SHP77 treated with DMSO at 0.1 percent for 48 hours (cell line): ENCODE measurements at places on chromosomes 5 and 9.
A peak's percentile ranks its signal among the peaks of the same experiment; 100 is the strongest.

DNA sequence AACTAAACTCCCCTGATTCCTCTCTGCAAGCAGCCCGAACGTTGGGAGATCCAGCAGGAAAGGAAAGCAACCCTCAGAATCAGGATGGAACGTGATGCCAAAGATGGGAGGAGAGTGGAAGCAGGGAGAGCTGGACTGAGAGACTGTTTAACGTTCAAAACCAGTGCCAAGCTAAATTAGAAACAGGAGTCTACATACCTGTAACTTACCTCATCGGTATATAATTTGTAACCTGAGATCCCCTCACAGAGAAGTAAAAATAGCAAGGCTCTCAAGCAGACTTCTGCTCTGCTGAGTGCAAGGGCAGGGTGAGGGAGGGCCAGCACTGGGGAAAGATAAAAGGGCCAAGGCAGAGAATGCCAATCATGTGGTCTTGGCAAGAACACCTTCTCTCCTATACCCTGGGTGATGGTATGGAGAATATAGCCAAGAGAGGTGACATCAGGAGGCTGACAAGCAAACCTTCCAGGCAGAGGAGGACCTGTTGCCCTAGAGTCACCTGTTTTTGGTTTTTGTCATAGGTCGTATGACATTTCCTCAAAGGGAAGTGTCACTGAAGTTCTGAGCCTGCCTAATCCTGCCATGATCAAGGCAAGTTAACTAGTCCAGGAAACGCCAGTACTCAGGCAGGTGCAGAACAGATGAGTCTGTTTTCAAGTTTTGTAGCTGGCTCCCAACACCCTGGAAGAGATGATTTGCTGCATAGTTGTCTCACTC lies 472.0 kb downstream of the NFIB start:
- no peak for DNase-seq

- no peak for DNase-seq
Observed at GRCh38 chr5:54736003-54736797, 218.6 kb downstream of the SNX18 start.

DNA sequence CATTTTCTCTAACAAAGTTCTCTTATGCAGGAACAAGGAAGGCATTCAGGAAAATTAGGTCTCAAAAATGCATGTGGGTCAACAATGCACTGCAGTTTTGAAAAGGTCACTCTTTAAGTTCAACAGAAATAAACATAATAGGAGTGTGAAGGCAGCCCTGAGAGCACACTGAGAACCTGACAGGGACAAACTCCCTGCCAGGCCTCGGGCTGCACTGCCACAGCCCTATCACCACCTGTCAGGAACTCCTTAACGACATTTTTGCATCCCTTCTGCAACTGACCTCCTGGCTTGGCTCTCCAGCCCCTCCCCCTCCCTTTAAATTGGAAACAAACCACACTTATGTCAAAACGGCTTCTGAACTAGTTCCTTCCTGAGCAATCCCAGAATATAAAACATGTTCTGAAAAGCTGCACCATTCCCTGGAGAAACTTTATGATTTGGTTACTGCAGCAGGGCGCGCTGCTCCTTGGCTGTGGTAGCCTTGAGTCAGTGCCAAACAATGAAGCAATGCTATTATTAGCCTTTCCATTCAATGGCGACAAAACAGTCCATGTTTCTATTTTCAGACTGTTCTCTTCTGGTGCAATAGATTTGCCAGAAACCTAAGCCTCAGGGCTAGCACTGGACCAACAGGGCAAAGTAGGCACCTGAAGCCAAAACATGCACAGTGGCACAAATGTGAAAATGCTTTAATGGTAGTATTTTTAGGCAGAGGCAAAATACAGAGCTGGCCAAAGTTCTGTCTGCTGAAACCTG lies 160.1 kb upstream of the ZNF608 start:
- DNase-seq = peak; percentile 80

DNA sequence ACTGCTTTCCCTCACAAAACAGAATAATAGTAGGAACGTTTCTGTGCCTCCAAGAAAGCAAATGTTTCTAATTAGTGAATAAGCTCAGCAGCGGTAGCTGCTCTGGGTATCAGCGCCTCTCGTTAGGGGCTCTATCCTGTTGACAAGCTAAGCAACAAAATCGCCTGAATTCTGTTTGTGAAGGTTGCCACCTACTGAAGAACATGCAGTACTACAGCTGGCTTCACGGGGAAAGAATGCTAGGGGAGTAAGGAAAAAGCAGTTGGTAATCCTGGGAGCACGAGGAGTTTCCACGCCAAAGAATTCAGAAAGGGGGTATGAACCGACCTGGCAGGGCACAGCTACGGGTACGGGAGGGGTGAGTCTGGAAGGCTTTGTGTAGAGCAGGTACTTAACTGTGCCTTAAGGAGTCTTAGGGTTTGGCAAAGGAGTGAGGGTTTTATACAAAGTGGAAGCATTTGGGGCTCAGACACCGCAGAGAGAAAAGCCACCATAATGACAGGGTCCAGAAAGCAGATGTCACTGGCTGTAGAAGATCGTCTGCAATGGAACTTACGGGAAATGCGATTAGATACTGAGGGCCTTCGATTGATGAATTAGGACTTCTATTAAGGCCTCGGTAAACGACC lies 171.7 kb downstream of the TTC39B start:
- DNase-seq = peak; percentile 16

- DNase-seq = peak; percentile 2
Observed at GRCh38 chr9:101457003-101457402, 21.4 kb upstream of the ALDOB start.

DNA sequence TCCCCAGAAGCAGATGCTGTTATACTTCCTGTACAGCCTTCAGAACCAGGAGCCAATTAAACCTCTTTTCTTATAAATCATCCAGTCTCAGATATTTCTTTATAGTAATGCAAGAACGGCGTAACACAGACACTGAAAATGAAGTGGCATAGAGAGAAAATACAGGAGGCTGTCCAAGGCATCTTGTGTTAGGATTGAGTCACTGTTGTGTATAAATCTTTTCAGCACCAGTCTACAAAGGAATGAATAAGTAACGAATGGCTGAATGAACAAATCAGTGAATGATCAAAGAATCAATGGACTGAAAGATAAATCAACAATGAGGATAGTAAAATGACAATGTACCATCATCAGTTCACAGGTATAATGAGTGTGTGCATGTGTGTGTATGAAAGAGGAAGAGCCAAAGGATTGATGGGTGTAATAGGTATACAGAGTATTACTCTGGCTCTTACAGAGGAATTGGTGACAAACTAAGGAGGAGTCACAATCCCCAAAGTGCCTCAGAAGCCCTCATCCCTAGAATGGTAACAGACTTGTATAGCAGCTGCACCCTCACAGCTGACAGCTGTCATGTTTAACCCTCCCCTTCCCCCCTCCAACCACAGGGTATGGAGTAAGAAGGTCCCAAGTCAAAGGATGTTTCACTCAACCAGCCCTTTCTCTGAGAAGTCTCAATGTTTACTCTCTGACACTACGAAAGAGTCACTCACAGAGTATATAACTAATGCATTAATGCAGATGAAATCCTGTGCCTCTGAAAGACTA lies 29.8 kb upstream of the MIER3 start:
- DNase-seq = no peak

DNA sequence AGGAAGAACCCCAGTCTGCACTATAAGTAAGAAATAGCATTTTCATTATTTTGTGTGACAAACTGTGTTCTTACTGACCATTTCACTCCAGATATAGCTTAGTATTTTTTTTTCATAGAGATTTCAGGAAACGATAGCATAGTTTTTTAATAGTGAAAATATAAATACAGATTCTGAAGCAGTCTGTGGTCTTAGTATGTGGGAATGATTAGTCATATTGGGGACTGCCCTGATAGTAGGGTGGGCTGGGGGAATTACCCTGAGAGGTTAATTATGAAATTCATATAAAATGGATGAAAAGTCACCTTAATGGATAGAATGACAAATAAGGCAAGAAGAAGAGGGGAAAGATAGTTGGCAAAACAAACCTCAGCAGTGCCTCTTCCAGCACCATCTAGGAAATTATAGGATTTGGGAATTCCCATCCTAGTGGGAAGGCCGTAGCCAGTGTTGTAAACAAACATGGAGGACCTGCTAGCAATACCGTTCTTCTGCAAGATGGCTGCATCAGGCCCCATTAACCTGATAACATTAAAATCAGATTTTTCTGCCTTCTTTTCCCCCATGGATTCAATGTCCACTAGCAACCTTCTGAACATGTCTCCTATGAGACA lies 23.7 kb upstream of the NR3C1 start:
- DNase-seq = no peak

GRCh38 chr9:111599092-111599954 lies at the start of gene PTGR1:
Gene PTGR1, minus strand, starts transcription at chr9:111599647. Its CDS starts 2,225 bp downstream, at chr9:111597422.
- no peak for DNase-seq

- no peak for DNase-seq
Observed at GRCh38 chr5:8700222-8700621, 831.3 kb downstream of the MTRR start.

- no peak for DNase-seq
Observed at GRCh38 chr5:126438868-126439267, 15.7 kb downstream of the GRAMD2B start.

GRCh38 chr5:54289769-54290168 lies 20.6 kb downstream of the ARL15 start:
- DNase-seq = no peak

- DNase-seq = peak; percentile 92
Observed at GRCh38 chr5:43389679-43390329, 22.4 kb downstream of the CCL28 start.

GRCh38 chr9:95250462-95251221 lies 66.9 kb downstream of the FANCC start:
- no peak for DNase-seq

DNA sequence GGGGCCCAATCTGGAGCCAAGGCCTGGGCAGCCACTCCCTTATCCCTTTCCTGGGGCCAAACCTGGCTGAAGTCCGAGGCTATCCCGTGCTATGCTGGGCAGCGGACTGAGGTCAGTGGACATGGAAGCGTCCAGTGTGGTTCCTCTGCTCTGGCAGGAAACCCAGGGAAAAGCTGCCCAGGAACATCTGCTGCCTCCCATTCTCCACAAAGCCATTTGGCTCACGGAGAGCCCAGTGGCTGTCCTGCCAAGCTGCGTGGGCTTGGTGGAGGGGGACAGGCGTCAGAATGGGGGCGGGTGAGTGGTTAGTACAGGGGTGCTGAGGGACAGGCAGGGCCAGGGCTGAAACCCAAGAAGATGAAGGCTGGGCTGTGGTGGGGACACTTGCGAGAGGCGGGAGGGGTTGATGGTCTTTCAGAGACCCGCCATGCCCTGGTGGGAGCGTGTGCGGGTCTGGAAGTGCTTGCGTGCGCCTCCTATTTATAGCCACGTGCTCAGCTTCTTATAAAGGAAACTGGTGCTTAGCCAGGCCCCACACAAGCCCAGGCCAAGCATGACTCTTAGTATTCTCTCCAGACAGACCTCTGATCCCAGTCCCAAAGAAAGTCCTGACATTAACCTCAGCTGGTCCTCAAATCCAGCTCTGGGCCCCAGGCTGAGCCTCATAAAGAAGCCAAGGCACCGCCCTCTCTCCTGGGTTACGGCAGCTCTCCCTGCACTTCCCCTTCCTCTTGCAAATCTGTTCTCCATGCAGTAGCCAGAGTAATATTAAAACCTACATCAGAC lies 9.4 kb upstream of the SLC6A7 start:
- DNase-seq = no peak

DNA sequence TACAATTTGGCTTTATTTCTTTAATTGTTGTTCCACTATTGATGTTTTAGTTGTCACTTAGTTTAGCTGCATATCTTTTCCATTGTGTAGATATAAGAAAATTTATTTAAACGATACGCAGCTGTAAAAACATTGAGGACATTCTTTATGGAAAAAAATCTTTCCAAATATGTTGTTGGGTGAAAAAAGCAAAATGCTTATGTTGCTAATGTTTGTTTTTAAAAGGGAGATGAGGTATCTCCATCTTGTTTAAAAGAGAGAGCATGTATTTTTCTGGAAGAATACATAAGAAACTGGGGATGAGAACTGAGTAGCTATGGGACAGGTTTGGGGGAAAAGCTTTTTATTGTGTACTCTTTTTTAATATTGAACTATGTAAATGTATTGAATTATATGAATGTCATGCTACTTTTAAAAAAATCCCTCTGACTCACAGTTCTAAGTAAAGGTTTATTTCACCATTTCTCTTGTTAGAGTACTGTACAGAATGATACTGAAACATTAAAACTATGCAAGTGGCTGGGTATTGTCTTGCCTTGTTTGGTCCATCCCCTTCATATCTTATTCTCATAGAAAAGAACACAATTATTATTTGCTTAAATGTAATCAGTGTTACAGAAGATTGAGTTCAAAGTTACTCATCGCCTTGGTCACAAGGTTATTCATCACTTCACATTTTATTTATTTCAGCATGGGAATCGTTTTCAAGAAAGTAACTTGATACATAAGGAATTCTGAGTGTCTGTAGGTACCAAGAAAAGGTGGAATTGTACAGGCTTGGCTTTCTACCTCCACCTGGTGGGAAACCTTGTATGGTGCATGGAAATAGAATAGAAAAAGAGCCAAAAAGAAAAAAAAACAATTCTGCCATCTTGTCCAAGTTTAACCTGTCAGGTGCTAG lies 85.8 kb downstream of the RIC1 start:
- no peak for DNase-seq

DNA sequence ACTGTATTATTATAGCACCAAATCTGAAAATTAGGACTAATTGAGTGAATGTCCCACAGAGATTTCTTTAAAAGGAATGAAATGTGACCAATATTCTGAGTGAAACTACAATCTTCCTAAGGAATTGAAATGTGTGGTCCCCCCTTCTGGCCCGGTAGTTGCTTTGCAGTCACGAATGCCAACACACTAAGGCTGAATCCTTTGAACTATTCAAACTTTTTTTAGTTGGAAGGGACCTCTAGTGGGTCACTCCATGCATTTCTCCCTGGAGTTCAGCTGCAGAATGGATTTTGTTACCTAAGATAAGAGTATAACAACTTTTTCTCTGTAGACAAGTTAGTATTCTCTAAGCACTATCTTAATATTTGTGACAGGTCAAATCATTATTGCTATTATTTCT lies 2.8 kb downstream of the CDH6 start:
- no peak for DNase-seq

DNA sequence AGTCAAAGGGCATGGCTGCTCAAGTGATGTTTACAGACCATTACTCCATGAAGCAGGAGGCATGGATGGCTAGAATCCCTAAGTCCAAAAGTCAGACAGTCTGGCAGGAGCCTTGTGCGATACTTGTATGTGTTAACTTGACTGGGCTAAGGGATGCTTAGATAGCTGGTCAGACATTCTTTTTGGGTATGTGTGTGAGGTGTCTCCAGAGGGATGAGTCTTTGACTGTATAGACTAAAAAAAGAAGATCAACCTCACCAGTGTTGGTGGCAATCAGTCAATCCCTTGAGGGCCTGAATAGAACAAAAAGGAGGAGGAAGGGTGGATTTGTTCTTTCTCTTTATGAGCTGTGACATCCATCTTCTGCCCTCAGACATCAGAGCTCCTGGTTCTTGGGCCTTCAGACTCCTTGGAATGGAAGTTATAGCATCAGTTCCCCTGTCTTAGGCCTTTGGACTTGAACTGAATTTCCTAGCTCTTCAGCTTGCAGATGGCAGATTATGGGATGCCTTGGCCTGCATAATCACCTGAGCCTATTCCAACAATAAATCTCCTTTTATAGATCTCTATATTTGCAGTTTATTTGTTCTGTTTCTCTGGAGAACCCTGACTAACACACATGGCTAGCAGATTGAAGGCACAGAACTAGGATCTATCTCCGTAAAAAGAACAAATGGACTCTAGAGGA lies 9.7 kb upstream of the HSPB3 start:
- DNase-seq = no peak

GRCh38 chr5:91144491-91145332 lies 238.4 kb downstream of the ARRDC3 start:
- no peak for DNase-seq

GRCh38 chr5:39190311-39191102 lies 28.9 kb downstream of the FYB1 start:
- DNase-seq = no peak
